ENCODE measurements at places on chromosomes 7 and 10. TPM values are rescaled to one million over a fixed set of nuclear protein-coding genes. Genes with fewer than 3 reads are reported as not detected.

GRCh38 chr7:159200421-159200820 is 55.8 kb upstream of the VIPR2 start:
- no peak for DNase-seq
- no peaks in the 10 kb centered on the region for H3K36me3 ChIP-seq

Gene CYP2W1
- total RNA-seq: 0.76 TPM

DNA sequence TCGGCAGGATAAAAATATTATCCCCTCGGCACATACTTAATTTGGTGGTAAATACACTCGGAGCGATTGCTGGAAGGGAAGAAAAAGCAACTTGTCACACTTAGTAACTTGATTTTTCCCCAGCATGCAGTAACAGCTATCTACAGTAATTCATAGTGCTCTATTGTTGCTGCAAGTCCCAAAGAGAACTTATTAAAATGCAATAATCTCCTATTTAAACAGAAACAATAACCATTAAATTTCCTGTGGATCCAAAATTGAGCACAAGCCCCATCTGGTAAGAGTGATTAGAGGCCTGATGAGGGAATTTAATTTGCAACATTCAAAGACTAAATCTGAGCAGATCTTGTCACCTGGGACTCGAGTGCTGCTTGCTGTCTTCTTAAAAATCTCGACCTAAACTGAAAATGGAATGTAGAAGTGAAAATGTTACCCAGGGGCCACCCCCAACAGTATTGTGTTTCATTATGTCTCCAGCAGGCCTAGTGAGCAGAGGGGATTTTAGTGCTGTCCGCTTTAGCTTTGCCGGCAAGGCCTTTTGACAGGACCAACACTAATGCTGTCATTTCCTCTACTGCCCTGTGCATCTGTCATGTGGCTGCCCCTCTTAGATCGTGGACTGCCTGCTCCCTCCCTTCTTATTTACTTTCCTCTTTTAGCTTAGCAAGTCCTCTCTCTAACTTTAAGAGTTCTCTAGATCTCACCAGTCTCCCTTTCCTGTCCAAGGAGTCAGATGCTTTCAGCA is 639.7 kb downstream of the AUTS2 start:
- DNase-seq: no peak
- H3K4me1 ChIP-seq: no peaks in the 10 kb centered on the region
- H3K36me3 ChIP-seq: no peaks in the 10 kb centered on the region

DNA sequence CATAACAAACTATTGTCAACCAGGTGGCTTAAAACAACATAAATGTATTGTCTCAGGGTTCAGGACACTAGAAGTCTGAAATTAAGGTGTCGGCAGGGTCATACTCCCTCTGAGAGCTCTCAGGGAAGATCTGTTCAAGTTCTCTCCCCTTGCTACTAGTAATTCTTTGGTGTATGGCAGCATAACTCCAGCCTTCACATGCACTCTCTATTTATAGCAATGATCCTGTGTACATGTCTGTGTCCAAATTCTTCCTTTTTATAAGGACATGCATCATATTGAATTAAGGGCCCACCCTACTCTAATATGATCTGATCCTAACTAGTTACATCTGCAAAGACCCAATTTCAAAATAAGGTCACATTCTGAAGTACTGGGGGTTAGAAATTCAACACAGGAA is 27.2 kb downstream of the CACNA2D1 start:
- H3K4me3 ChIP-seq: no peak overlapping the region
- no peaks in the 10 kb centered on the region for H3K36me3 ChIP-seq
- H3K4me1 ChIP-seq: no peaks in the 10 kb centered on the region
- DNase-seq: no peak
- H3K27me3 ChIP-seq: no peaks in the 10 kb centered on the region
- no peak overlapping the region for H3K27ac ChIP-seq

Gene ADRA2A
- total RNA-seq: not detected

- peak overlapping the region; percentile 76 for H3K27ac ChIP-seq
- H3K4me3 ChIP-seq: no peak overlapping the region
- peaks cover 53% of the 10 kb centered on the region for H3K4me1 ChIP-seq
- H3K27me3 ChIP-seq: no peaks in the 10 kb centered on the region
These were observed 80.6 kb upstream of the NAMPT start for GRCh38 chr7:106365252-106366005.

DNA sequence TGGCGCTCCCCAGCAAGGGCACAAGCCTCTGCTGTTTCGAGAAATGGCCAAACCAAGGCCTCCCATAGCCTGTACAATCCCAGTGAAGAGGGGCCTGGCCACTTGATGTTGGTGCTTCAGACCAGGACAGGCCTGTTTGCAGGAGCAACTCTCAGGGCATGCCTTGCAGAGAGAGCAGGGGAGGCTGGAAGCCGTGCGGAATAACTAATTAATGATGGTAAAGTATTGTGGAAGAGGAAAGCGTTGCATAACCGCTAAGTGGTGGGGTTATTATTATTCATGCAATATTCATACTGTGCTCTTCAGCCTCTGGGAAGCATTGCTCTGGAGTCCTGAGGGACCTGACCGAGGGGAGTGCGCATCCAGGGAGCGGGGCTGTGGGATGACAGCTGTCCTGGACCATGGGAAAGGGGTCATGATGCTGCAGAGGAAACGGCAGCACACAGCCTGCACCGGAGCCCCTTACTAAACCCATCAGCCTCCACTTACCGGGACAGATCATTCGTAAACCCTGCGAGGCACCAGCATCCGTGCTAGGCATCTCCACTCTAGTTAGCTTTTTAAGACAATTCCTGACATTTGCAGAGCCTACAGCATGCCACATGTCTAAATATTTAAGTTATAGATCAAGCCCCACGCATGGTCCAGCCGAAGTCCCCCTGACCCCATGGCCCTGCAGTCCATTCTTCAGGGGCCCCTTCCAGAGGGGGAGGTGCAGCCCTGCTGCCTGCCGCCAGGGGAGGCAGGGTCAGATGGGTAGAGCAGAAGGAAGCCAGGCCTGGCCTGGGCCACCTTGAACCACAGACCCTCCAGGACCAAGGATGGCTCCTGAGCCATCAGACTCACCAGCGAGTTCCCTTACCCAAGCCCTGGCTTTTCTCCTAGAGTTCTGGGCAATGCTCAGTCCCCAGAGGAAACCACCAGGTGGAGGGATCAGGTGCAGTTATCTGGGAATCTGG is 11.6 kb downstream of the TMEM273 start:
- H3K27ac ChIP-seq: peak overlapping the region; percentile 75
- H3K27me3 ChIP-seq: no peaks in the 10 kb centered on the region
- DNase-seq: no peak

- no peaks in the 10 kb centered on the region for H3K36me3 ChIP-seq
- no peak for DNase-seq
- H3K27ac ChIP-seq: peak overlapping the region; percentile 93
- H3K4me3 ChIP-seq: peak overlapping the region; percentile 73
- H3K27me3 ChIP-seq: no peaks in the 10 kb centered on the region
- peaks cover 30% of the 10 kb centered on the region for H3K4me1 ChIP-seq
These were observed 928 bp upstream of the CSTF2T start for GRCh38 chr10:51700228-51700817.

DNA sequence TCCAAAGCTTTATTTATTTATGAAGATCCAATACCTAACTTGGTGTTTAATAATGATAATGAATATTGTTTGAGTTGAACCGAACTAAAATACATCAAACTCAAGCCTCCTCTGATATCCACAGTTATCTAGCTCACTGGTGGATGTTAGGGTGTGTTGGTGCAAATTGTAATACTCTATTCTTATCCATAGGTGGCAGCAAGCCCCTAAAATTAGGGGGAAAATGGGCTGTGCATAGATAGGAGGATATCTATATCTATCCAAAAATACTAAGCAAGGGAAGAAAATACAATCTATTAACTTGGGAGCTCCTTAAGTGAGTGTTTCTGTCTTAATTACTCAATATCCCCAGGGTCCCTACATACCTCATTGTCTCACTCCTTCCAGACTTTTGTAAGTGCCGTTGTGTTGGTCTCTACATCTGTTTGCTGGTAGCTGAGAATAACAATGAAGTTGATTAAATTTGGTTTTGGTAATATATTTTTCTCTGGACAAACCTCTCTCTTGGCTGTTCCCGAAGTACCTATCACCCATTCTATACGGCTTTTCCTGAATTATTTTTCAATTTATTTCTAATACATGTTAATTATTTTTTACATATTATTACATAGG is 55.0 kb upstream of the VWDE start:
- no peaks in the 10 kb centered on the region for H3K4me1 ChIP-seq
- H3K27ac ChIP-seq: no peak overlapping the region
- H3K36me3 ChIP-seq: no peaks in the 10 kb centered on the region
- H3K27me3 ChIP-seq: no peaks in the 10 kb centered on the region
- no peak for DNase-seq

- H3K36me3 ChIP-seq: no peaks in the 10 kb centered on the region
- no peak for DNase-seq
- H3K27ac ChIP-seq: no peak overlapping the region
- H3K27me3 ChIP-seq: no peaks in the 10 kb centered on the region
- H3K4me1 ChIP-seq: no peaks in the 10 kb centered on the region
These were observed 308.2 kb downstream of the AUTS2 start for GRCh38 chr7:69906283-69906995.

- H3K27ac ChIP-seq: no peak overlapping the region
- H3K27me3 ChIP-seq: no peaks in the 10 kb centered on the region
- H3K4me1 ChIP-seq: peaks cover 4% of the 10 kb centered on the region
- H3K4me3 ChIP-seq: no peak overlapping the region
- DNase-seq: no peak
- H3K36me3 ChIP-seq: no peaks in the 10 kb centered on the region
These were observed 415.0 kb upstream of the NPVF start for GRCh38 chr7:25643286-25643685.

DNA sequence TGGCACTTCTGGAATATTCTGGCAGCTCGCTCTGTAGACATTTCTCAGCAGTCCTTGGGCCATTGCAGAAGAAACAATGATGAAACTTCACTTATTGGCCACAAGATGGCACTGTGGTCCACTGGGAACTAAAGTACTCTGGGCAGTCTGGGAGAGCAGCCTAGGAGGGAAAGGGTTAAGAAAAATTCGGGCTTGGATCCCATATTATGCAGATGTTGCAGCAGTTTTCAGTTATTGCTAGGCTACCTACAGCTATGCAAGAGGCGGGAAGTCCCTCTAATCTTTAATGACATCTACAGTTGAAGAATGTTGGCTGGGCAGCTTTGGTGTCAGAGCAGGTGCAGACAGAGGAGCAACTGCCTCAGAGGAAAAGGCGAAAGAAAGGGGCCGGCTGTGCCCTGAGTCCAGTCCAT is 201.7 kb upstream of the PRSS58 start:
- H3K27ac ChIP-seq: no peak overlapping the region
- H3K36me3 ChIP-seq: no peaks in the 10 kb centered on the region
- H3K4me1 ChIP-seq: no peaks in the 10 kb centered on the region
- H3K4me3 ChIP-seq: no peak overlapping the region
- no peak for DNase-seq

DNA sequence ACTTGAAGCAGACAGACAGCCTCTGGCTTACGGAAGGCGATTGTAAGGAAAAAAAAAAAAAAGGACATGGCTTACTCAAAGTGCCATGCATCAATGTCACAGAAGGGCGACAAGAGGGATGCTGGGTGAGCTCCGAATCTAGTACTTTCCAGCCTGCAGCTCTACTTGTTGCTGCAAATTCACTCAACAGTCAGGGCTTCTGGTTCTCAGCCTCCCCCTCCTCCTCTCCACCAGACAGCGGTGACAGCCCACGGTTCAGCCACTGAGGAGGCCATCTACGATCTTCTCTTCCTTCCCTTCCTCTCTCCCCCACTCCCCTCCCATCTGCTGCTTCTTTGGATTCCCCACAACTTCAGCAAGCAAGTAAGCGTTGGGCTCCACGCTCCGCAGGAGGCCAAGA is 63.5 kb downstream of the PRKAG2 start:
- no peaks in the 10 kb centered on the region for H3K27me3 ChIP-seq
- peaks cover 2% of the 10 kb centered on the region for H3K4me1 ChIP-seq
- DNase-seq: no peak
- H3K4me3 ChIP-seq: no peak overlapping the region

DNA sequence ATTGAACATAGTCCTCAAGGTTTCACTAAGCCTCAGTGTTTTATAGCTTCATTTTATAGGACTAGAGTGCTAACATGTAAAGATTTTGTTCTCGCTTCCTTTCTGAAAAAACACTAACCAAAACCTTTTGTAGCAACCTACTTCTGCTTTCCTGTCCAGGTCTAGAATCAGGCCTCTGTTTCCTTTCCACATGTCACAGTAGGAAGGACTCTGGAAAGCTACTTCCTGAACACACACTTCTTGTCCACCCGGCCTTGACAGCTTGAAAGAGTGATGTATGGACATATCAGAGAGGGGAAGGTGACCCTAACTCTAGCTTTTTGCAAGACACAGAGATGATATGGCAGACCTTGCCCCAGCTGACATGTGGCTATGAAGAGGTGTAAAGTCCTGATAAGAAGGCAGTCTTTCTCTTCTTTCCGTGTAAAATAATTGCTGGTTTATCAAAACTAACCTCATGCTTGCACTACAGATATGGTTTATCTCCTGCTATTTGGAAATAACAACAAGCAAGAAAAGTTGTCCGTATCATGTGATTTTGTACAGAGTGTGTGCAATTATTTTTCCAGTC is 175.4 kb downstream of the SKAP2 start:
- no peaks in the 10 kb centered on the region for H3K36me3 ChIP-seq
- no peak for DNase-seq
- H3K4me3 ChIP-seq: no peak overlapping the region
- H3K27me3 ChIP-seq: no peaks in the 10 kb centered on the region
- no peak overlapping the region for H3K27ac ChIP-seq

Gene SLC29A4
- 0.44 TPM for total RNA-seq

DNA sequence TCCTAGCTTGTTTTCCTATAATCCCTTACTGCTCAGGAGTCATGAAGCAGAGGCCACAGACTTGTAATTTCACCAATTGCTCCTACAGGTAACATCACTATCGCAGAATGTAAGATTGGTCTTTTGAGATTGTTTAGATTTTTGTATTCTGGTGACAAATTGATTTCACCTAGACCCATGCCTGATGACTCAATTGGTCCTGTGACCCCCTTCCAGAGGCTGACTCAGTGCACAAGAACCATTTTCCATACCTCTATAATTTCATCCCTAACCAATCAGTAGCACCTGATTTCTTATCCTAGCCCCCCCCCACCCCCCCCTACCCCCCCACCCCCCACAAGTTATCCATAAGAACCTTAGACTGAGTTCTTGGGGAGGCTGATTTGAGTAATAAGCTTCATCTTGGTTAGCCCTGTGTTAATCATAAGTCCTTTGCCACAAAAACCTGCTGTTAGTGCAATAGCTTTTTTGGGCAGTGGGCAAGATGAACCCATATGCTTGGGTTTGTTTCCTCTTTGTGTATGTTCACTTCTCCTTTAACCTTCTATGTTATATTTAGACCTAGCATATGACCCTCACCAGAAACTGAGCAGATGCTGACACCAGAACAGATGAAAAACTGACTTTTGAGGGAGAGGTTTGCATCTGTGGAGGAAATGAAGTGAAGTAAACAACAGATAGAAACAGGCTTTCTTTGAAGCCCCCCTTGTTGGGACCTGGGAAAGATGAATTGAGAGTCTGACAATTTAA is 187.1 kb downstream of the KIF20B start:
- no peaks in the 10 kb centered on the region for H3K36me3 ChIP-seq
- no peak for DNase-seq
- H3K4me1 ChIP-seq: no peaks in the 10 kb centered on the region
- no peaks in the 10 kb centered on the region for H3K27me3 ChIP-seq
- no peak overlapping the region for H3K4me3 ChIP-seq
- peak overlapping the region; percentile 23 for H3K27ac ChIP-seq

Gene EBF3
- total RNA-seq: 0.42 TPM

All from esophagus squamous epithelium (tissue), 5 donors.